Stimulated activated CD8-positive, alpha-beta memory T cell treated with anti-CD3 and anti-CD28 coated beads, Interleukin-7, amount 100 ng/mL, for 1 hour (primary cell): ENCODE measurements at places on chromosomes 2 and 18.

DNA sequence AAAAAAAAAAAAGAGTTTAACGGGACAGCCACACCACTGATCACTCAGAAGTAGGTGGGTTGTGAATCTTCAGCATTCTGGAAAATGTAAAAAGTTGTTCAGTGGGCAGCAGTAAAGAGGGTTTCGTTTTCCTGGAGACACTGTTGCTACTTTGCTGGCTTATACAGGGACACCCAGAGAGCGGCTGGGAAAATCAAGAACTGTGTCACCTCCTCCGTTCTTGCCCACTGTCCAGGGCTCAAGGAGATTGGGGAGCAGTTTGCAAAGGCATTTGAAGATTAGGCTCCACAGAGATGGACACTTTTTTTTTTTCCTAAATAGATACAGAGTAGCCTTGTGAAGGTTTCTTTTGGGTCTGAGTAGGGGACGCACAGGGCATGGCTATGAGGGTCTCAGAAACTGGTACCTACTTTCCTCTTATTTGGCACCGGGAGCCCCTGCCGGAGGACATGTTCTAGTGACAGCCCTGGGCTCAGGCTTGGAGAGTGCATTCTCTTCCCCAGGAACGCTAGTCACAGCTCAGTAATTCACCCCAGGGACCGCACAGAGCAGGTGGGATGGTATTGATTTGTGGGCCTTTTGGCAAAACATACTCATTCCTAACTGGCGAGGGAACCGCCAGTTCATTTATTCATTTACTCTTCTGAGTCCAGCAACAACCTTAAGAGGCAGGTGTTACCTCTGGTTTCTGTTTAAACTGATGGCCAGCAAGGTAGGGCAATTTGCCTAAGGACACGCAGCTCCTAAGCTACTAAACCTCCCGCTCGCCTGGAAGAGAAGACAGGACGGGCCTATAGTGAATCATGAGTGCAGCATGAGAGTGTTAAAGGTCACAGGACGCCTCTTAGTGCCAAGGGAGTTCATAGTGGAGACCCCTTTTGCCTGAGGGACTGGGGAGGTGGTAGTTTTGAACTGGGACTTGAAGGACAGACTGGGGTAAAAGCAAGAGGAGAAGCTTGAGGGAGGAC lies 53.1 kb downstream of the HPCAL1 start:
- no peak for DNase-seq

DNA sequence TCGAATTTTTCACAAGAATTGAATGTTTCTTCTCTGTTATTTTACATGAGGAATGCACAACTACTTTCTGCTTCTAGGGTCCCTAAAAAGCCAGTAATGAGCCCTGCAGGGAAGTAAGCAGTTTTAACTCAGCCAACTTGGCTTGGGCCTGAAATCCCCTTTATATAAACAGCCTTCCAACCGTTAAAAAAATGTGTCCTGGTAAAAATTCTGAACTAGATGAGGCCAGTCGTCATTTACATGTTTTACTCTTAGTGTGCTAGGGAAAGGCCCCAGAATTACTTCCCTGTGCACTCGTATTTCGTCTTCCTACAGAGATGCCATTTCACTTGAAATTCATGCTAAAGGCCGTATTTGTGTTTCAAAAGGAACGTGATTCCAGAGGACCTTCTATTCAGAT lies 42.4 kb upstream of the RPE start:
- no peak for DNase-seq

DNA sequence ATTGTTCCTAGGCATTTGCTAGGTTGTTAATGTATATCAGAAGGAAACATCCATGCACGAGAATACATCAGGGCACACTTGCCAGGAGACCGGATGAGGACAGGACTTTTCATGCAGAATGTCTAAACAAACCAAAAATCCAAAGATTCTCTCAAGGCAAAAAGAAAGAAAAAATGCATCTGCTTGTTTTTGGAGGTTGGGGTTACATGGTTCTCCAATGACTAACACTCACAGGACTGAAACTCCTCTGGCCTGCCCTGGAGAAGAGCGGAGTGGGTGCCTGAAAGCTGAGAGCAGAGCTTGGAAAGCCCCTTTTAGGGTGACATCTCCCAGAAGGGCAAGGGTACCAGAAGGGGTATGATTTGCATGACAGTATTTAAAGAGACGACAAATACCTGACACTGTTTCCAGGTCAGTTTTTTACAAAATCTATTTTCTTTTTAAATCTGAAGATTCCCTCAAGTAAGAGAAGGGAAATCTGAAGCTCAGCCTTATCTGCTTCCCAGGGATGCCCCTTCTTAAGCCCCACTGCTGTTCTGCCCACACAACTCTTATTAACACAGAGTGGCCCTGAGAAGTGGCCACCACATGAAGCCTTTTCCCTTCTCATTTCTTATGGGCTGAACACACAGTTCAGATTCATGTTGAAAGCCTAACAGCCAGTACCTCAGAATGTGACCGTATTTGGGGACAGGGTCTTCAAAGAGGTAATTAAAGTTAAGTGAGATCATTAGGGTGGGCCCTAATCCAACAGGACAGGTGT lies 216.4 kb downstream of the STK39 start:
- DNase-seq, result no peak

DNA sequence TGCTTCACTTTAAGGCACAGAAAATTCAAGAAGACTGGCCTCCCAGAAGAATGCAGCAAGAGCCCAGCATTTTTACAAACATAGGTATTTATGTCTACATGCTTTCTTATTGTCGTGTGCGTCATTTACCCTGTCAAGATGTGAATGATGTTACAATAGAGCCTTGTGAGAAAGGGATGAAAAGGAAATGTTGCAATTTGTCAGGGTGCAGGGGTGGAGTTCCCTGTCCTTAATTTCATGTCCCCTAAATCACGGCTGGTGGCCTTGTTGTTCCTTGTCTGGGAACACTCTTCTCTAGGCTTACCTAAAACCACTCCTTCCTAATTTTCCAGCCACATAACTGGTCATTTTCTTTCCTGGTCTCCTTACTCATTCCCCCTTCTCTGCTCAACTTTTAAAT lies 194.2 kb downstream of the TXNL1 start:
- no peak for DNase-seq

GRCh38 chr2:241924069-241924908 lies 54.8 kb downstream of the RTP5 start:
- no peak for DNase-seq

- DNase-seq, result no peak
Measured at GRCh38 chr2:157839162-157839801, 36.8 kb downstream of the ACVR1 start.

GRCh38 chr18:48864876-48865275 lies 85.9 kb downstream of the SMAD7 start:
- no peak for DNase-seq

DNA sequence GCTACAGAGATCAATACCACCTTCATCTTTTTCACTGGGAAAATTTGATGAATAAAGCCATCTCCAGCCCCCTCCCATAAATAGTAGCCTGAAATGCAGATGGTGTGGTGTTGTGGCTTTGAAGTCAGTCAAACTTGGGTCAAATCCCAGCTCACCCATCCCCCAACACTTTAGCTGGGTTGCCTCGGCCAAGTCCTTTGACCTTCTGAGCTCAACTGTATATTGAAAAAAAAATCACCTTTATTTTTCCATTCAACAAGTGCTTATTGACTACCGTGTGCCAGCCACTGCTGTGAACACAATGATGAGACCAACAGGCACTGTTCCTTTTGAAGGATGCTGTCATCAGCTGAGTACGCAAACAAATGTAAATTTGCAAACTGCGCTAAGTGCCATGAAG lies 35.1 kb upstream of the NTSR2 start:
- DNase-seq, result no peak
